Hematopoietic multipotent progenitor cell treated with erythropoietin and hydrocortisone succinate and interleukin-3 and kit ligand, for 4 days (in vitro differentiated cells): ENCODE measurements at places on chromosomes 1 and 21.
A peak's percentile ranks its signal among the peaks of the same experiment; 100 is the strongest.

- DNase-seq: no peak
Measured at GRCh38 chr1:92791487-92792066, 6.7 kb upstream of the EVI5 start.

- DNase-seq: no peak
Measured at GRCh38 chr1:215022204-215022603, 60.3 kb upstream of the KCNK2 start.

DNA sequence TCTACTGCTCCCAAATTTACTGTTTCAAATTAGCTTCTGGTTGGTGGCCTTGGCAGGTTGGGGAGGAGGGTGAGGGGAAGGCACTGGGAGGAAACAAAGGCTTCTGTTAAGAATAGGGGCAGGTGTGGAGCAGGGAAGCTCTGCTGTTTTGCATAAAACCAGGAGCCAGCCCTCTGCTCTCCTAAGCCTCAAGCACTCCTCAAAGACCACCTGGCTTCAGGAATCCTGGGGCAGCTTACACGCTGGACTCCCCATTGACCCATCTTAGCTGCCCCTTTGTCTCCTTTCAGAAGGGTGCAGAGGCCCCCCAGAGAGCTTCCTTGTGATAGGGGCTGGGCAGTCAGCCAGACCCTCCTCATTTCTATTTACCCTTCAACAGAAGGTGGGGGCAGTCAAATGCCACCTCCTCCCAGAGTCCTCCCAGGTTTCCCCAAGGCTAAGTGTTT, 11.5 kb upstream of the DHRS3 start:
- no peak for DNase-seq

- DNase-seq: no peak
Measured at GRCh38 chr1:6448749-6449631, 17.0 kb downstream of the TNFRSF25 start.

GRCh38 chr21:42465008-42465802, 30.8 kb downstream of the RSPH1 start:
- DNase-seq: peak; percentile 95

DNA sequence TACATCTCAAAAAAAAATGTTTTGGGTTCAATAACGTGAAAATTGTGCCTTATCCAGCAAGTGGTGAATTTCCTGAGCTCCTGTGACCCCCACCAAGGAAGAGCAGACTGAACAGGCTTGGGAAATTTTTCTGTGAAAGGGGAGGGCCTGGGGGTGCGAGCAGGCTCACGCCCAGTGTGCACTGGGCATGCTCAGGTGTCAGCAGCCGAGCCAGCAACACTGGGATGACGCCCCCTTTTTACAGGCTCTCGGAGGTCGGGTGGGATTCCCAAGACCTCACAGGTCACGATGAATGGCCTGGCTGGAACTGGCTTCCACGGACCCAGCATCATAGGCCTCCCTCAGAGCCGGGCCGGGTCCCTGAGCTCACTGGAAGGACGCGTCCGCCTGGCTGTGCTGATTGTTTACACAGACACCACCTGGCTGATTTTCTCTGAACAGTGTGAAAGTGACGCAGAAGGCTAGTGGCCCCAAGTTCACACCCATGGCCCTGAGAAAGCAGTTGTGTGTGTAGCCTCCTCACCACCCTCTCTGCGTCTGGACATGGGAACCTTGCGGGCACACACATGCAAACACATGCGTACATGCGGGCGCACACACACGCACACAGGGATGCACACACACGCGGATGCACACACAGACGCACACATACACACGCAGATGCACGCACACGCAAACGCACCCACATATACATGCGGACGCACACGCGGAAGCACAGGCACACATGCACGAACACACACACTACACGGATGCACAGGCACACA, 9.2 kb downstream of the CSTB start:
- no peak for DNase-seq

DNA sequence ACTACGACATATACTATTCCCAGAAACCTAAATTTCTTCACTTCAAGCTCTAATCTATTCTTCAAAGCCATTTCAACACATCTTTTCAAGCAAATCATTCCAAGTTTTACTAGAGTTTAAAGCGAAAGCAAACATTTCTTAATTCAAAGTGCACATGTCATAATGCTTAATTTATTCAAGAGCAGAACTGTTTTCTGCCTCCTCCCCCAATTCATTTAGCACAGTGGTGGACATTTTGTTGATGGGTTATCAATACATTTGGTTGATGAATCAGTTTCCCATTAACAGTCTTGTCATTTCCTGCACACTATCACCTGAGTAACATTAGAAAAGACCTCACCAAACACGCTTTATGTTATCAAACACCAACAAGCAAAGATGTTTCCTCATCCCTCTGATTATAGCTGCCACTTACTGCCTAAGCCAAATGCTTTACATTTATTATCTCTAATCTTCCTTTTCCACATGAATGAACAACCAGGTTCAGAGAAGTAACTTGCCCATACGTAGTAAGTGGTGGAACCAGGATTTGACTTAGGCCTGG, 2.0 kb downstream of the SRSF4 start:
- DNase-seq: peak; percentile 69

GRCh38 chr1:94072840-94073522, 48.0 kb downstream of the ABCA4 start:
- peak; percentile 62 for DNase-seq

- peak; percentile 91 for DNase-seq
Measured at GRCh38 chr1:160726498-160727315, 12.3 kb upstream of the SLAMF7 start.
